ENCODE measurements at places on chromosomes 5 and 9. TPM values are rescaled to one million over a fixed set of nuclear protein-coding genes. Genes with fewer than 3 reads are reported as not detected.

DNA sequence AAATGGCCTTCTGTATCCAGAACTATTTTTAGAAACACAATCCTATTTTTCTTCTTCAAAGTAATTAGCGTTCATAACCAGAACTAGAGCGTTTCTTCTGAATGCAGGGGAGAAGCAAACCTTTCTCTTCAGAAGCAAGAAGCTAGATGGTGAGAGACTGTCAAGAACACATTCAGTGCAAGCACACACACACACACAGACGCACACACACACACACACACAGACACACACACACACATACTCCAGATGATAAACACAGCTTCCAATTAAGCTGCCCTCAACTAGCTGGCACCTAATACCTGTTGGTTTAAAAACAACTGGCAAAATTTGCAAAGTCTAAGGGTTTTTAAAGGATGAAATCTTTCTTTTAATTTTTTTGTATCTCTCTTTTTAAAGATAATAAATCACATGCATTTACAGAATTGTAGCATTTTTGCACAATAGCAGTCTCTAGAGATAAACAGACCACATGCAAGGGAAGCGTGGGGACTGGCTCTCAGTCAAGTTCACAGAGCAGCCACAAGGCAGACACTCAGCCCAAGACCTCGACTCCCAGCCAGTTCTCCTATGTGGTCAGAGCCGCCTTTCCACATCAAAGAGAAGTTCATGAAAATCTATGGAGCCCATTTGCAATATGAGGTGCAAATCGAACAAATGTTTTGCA lies 138.5 kb downstream of the TTLL11 start:
- no peak for DNase-seq

DNA sequence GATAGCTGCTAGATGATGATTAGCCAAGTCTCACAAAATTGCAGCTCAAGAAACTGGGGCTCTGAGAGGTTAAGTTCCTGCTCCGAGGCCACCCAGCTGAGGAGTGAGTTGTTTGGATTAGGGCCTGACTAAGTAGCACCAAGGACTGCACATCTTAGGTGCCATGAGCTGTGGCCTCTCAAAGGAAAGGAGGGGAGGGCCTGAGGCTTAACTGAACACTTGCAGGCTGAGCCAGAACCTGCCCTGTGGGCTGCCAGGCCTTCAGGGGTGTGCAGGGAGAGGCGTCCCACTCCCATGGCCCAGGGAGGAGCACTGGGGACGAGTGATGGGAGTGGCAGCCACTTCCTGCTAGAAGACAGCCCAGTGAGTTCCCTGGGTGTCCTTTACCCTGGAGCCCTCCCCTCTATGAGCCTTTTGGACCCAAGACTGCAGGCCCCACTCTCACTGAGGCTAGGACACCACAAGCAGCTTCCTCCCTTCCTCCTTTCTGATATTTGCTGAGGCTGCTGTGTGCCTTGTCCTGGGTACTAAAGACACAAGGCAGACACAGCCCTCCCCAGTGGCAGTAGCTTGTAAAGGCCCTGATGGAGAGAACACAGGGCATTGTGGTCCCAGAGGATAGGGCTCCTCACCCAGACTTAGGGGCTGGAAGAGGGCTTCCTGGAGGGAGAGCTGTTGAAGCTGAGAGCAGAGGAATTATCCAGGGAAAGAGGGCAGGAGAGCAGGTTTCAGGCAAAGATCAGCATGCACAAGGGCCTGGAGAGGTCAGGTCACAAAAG lies 22.1 kb downstream of the LMX1B start:
- no peak for DNase-seq

GRCh38 chr5:156693113-156693512 lies 157.0 kb upstream of the PPP1R2B start:
- DNase-seq: no peak

The QRFP gene
- total RNA-seq: not detected

GRCh38 chr5:105740242-105740641 lies 1930.5 kb downstream of the EFNA5 start:
- no peak for DNase-seq

The OTP gene
- total RNA-seq: not detected

The UGCG gene
- 57.1 TPM for total RNA-seq

The SLC34A1 gene
- total RNA-seq: not detected

- no peak for DNase-seq
These were observed 34.1 kb downstream of the ATOX1 start for GRCh38 chr5:151724360-151724759.

GRCh38 chr5:1511651-1512540 lies 11.9 kb downstream of the LPCAT1 start:
- no peak for DNase-seq

GRCh38 chr9:121285835-121286687 lies 18.1 kb downstream of the GSN start:
- no peak for DNase-seq

The ANGPTL2 gene
- total RNA-seq: 61.8 TPM

GRCh38 chr5:113293975-113294310 lies 140.8 kb downstream of the TSSK1B start:
- DNase-seq: no peak

The GZMA gene
- total RNA-seq: 1.0 TPM

The EMB gene
- 9.2 TPM for total RNA-seq

DNA sequence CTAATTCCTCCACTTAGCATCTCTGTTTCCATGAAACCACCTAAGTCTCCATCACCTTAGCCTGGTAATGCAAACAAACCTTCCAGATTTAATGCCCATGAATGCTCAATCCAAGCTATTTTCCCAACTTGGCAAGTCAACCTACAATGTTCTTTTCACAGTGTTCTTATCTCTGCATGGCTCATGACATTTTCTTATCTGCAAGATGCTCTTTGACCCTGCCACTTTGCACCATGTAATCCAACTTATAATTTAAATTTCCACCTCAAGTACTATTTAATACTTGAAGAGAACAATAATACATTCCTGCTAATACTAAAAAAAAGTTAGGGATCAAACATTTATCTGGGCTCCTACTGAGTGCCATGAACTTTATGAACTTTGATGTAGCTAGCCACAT lies 164.3 kb downstream of the TMEM232 start:
- DNase-seq: no peak

DNA sequence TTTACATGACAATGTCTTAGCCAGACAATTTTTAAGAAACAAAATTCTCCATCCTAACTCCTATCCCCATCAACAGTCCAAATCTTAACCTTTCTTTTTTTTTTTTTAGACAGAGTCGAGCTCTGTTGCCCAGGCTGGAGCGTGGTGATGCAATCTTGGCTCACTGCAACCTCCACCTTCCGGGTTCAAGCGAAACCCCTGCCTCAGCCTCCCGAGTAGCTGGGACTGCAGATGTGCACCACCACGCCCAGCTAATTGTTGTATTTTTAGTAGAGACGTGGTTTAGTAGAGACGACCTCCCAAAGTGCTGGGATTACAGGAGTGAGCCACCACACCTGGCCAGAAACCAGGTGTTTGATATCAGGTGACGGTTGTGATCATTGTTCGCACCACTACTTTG lies 10.2 kb downstream of the ABL1 start:
- no peak for DNase-seq

DNA sequence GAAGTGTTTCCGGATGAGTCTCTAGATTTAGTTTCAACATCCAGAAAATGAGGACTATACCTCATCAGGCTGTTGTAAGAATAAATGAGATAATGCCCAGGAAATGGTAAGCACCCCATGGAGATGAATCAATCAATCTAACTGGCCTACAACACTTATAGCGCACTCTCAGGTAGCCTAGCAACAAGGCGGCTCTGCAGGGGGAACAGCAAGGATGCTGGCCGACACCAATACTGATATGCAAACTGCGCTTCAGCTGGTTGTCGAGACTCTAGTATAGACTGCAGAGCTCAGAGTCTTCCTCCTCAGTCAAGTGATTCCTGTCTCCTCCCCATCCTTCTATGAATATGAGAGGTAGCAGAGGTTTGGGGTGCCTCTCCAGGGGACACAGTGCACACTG lies 218.8 kb upstream of the WWC1 start:
- no peak for DNase-seq

GRCh38 chr5:19534751-19535150 lies 453.2 kb downstream of the CDH18 start:
- DNase-seq: no peak

DNA sequence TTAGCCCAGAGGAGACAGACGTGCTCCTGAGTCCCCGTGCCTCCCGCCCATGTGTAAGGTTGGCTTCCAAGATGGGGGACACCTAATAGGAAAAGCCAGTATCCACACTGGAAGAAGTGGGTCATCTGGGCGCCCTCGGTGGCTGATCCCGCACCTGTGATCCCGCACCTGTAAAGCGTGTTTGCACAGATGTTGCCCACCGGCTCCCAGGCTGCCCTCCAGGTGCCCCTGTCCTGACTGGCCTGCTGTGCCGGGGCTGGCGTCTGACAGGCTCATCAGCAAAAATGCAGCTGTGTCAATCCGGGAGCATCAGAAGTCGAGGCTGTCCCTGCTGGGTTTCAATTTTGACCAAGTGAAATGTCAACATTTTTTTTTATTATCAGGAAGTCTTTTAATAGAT lies 88.5 kb downstream of the IRX1 start:
- DNase-seq: no peak

- no peak for DNase-seq
These were observed 130.2 kb downstream of the TTC39B start for GRCh38 chr9:15176836-15177235.

The SPINK4 gene
- not detected for total RNA-seq

DNA sequence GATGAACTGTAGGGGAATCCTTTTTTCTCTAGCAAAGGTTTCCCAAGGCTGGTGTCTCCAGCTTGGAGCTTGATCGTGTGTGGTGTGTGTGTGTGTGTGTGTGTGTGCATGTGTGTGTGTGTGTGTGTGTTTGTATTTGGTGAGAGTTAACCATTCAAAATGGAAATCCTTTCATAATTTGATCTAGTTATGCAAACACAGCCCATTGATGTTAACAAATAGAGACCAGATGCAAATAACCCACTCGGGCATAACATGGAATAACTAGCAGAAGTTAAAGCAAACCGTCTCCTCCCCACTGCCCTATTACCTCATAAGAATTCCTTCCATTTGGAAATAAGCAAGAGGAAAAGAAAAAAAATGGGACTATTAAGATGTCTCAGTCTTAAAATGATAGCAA lies 24.9 kb upstream of the ZSWIM6 start:
- DNase-seq: no peak

GRCh38 chr9:99363509-99363908 lies 141.4 kb downstream of the SEC61B start:
- no peak for DNase-seq

GRCh38 chr5:137462265-137462590 lies 36.9 kb downstream of the SPOCK1 start:
- no peak for DNase-seq

The CCDC152 gene
- total RNA-seq: 0.96 TPM

GRCh38 chr5:32812399-32812798 lies 101.3 kb downstream of the NPR3 start:
- no peak for DNase-seq

- no peak for DNase-seq
These were observed 13.5 kb downstream of the SRFBP1 start for GRCh38 chr5:121975294-121975693.

DNA sequence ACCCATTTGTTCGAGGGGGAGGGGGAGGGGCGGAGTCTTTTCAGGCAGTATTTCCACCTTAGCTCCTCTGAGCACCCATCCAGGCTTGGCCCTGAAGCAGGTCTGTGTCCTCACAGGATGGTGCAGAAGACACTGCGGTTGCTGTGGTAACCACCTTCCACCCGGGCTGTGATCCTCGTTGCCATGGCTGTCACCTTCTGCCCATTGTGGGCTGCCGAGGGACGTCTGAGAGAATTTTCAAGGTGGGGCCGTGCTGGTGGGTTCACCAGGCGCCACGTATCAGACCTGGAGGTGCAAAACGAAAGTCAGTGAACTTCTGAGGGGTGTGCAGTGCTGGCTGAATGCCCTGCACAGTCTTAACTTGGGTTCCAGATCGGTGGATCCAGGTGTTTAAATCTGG lies 26.7 kb downstream of the POLR1E start:
- DNase-seq: no peak

DNA sequence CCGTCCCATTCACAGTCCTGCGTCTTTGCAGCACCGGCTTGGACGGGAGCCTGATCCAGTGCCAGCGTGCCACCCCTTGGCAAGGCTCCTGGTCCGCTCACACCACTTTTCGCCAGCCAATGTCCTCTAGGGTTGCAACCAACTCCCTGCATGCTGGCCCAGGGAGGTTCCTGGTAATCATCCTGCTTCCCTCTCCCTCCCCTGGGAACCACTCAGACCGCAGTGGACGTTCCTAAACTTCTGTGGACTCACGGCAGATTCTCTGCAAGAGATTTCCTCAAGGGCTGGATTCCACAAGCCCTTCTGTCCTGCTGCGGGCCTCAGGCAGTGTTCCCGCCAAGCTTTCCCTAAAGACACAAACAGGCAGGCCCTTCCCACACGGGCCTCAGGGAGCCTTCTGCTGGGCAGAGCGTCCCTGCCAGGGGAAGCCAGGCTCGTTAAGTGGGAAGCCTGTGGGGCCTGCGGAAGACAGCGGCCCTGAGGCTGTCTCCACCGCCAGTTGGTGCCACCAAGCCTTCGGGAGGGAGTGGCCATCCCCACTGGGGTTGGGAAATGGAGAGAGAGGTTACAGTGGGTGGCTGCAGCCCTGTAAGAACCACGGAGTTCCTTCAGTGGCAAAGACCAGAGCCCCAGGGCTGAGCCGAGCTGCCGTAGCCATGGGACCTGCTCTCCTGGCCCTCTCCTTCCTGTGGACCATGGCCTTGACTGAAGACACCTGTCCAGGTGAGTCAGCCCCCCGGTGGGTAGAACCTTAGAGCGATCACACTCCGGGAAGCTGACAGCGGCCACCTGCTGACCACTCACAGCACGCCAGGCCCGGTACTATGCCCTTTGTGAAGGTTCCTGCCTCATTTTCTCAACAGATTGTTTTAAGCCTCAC lies 16.4 kb upstream of the FCN2 start:
- peak; percentile 82 for DNase-seq

GRCh38 chr5:91976451-91976850 lies 593.3 kb upstream of the ARRDC3 start:
- no peak for DNase-seq

GRCh38 chr5:122816756-122817155 lies 28.7 kb upstream of the SNX24 start:
- no peak for DNase-seq

The DEPDC1B gene
- total RNA-seq: under 0.01 TPM

- no peak for DNase-seq
These were observed 156.4 kb upstream of the SMIM23 start for GRCh38 chr5:171629221-171629620.

DNA sequence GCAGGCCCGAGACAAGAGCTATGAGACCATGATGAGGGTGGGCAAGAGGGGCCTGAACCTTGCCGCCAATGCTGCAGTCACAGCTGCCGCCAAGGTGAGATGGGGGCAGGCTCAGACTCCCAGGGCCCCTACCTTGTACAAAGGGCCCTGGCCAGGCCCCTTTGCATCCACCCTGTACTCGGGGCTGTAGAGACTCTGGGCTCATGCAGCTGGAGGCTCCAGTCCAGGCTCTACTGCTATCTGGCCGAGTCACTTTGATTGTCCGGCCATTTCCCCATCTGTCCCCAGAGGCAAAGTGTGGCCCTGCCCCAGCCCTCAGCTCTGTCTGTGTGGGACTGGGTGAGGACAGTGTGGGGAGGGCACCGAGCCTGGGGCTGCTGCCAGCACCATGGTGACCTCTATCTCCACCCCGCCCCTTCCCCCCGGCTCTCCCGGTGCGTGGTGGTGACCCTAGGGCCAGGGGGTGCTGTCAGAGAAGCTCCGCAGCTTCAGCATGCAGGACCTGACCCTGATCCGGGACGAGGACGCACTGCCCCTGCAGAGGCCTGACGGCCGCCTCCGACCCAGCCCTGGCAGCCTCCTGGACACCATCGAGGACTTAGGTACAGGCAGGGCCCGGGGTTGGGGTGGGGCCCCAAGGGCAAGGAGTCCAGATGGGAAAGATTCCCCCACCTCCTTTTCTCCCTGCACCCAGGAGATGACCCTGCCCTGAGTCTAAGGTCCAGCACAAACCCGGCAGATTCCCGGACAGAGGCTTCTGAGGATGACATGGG lies 6.1 kb downstream of the REEP2 start:
- no peak for DNase-seq

GRCh38 chr5:69527128-69527770 lies 32.7 kb upstream of the GTF2H2C start:
- DNase-seq: no peak

Measured in breast epithelium (tissue), 4 donors.